ENCODE measurements at places on chromosomes 5 and 9. TPM values are rescaled to one million over a fixed set of nuclear protein-coding genes. Genes with fewer than 3 reads are reported as not detected.

The SGCD gene
- total RNA-seq, result 4.0 TPM

The C5 gene
- 4.9 TPM for total RNA-seq

The RETREG1 gene
- 11.6 TPM for total RNA-seq

The RGS7BP gene
- 2.0 TPM for total RNA-seq

The TPPP gene
- 3.6 TPM for total RNA-seq

The FCN1 gene
- not detected for total RNA-seq

The RPS14 gene
- 2,469 TPM for total RNA-seq

DNA sequence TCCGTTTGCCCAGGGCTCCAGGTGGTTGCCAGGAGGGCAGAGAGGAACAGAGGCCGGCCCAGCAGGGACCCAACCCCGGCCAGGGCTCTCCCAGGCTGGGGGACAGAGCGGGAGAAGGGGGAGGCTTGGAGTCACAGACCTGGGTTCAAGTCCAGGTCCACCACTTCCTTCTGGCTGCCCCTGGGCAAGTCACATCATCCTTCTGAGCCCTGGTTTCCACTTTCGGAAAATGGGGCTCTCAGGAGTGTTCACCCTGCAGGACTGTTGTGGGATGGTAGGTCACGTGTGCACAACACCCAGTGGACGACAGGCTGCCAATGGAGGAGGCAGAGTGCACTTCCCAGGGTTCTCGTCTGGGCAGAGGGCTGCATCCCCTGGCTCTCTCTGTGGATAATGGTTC is 245.4 kb downstream of the PBX3 start:
- no peaks in the 10 kb centered on the region for H3K36me3 ChIP-seq
- H3K4me1 ChIP-seq, result no peaks in the 10 kb centered on the region
- H3K27ac ChIP-seq, result no peak overlapping the region
- H3K27me3 ChIP-seq, result peaks cover 13% of the 10 kb centered on the region

- H3K27me3 ChIP-seq, result no peaks in the 10 kb centered on the region
- no peak for DNase-seq
- H3K4me3 ChIP-seq, result no peak overlapping the region
- H3K36me3 ChIP-seq, result peaks cover 10% of the 10 kb centered on the region
These were observed 23.7 kb upstream of the GOLGA1 start for GRCh38 chr9:124964604-124965003.

DNA sequence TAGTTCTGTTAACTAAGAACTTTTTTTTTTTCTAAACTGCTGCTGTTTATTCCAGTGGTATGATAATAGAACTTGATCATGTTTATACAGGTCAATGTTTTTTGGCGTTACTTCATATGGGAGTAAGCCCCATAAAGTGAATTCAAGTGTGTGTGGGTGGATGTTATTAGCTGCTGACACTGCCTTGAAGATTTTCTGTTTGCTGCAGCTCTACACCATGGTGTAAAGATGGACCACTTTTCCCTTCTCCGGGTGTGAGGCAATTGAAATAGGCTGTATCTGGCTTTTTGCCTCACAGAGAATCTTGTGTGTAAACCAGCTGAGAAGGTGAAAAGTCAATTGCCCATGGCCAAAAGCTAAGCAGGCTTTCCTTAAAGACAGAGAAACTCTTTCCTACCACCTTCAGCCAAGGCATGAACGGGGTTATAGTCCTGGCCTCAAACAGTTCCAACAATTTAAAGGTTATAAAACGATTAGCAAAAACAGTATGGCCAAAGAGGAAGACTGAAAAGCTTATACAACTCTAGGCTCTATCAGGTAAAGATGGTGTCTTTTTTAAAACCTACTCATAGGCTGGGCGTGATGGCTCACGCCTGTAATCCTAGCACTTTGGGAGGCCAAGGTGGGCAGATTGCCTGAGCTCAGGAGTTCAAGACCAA is 33.9 kb upstream of the ABCA1 start:
- no peak for DNase-seq
- H3K27ac ChIP-seq, result peak overlapping the region; percentile 19
- H3K27me3 ChIP-seq, result no peaks in the 10 kb centered on the region
- peaks cover 8% of the 10 kb centered on the region for H3K4me1 ChIP-seq
- H3K36me3 ChIP-seq, result no peaks in the 10 kb centered on the region

DNA sequence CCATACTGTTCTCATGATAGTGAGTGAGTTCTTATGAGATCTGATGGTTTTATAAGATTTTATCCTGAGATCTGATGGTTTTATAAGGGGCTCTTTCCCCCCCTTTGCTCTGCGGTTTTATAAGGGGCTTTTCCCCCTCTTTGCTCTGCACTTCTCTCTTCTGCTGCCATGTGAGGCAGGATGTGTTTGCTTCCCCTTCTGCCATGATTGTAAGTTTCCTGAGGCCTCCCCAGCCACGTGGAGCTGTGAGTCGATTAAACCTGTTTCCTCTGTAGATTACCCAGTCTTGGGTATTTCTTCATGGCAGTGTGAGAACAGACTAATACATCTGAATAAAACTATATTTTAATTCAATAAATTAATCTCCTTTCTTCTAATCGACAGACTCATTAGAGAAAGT is 64.9 kb upstream of the ZSWIM6 start:
- DNase-seq, result no peak
- H3K4me1 ChIP-seq, result peaks cover 6% of the 10 kb centered on the region
- no peak overlapping the region for H3K4me3 ChIP-seq
- H3K27me3 ChIP-seq, result peaks cover 5% of the 10 kb centered on the region

GRCh38 chr5:72268753-72269410 is 51.2 kb downstream of the MRPS27 start:
- H3K36me3 ChIP-seq, result peaks cover 23% of the 10 kb centered on the region
- no peak overlapping the region for H3K4me3 ChIP-seq
- H3K27ac ChIP-seq, result no peak overlapping the region
- DNase-seq, result no peak
- H3K4me1 ChIP-seq, result no peaks in the 10 kb centered on the region

GRCh38 chr5:6392561-6392960 is 14.2 kb upstream of the MED10 start:
- H3K4me1 ChIP-seq, result no peaks in the 10 kb centered on the region
- H3K4me3 ChIP-seq, result no peak overlapping the region
- DNase-seq, result peak; percentile 27
- peaks cover 41% of the 10 kb centered on the region for H3K27me3 ChIP-seq
- no peaks in the 10 kb centered on the region for H3K36me3 ChIP-seq

DNA sequence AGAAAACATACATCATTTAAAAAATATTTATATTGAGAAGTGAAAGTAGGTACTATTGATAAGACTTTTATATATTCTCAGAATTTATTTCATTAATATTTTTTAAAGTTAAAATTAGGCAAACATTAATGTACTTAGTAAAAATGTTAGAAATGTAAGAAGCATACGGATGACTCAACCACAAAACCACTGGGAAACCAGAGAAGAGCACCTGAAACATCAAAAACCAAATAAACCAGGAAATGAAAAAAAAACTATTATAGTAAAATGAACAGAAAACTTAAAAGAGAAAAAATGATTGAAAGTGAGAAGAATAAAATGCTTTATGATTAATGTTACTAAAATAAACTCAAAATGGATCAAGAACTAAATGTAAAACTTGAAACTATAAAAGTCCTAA is 233.2 kb upstream of the DAB2 start:
- H3K36me3 ChIP-seq, result no peaks in the 10 kb centered on the region
- no peak overlapping the region for H3K27ac ChIP-seq
- no peaks in the 10 kb centered on the region for H3K27me3 ChIP-seq
- H3K4me1 ChIP-seq, result peaks cover 12% of the 10 kb centered on the region
- DNase-seq, result no peak
- no peak overlapping the region for H3K4me3 ChIP-seq

- no peak overlapping the region for H3K27ac ChIP-seq
- H3K4me1 ChIP-seq, result peaks cover 23% of the 10 kb centered on the region
- H3K4me3 ChIP-seq, result no peak overlapping the region
- no peaks in the 10 kb centered on the region for H3K27me3 ChIP-seq
- no peak for DNase-seq
- H3K36me3 ChIP-seq, result peaks cover 3% of the 10 kb centered on the region
These were observed 5.0 kb downstream of the P4HA2 start for GRCh38 chr5:132222649-132223038.

- no peak overlapping the region for H3K4me3 ChIP-seq
- H3K36me3 ChIP-seq, result peaks cover 38% of the 10 kb centered on the region
- H3K27me3 ChIP-seq, result no peaks in the 10 kb centered on the region
- no peaks in the 10 kb centered on the region for H3K4me1 ChIP-seq
These were observed 27.6 kb downstream of the LEAP2 start for GRCh38 chr5:132901036-132901435.

DNA sequence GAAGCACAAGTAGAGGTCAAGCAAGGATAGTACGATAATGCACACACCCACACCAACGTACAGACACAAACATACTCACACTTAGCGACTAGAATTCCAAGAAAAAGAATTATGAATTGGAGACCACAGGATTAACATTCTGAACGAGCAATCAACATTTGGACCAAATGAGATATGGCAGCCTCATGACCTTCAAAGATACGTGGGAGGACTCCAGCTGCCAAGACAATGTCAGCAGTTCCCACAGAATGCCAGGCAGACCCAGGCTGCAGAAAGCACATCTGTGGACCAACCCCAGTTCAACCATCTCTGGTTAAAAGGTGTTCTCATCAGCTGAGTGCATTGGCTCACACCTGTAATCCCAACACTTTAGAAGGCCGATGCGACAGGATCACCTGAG is 187.6 kb upstream of the GRAMD2B start:
- H3K4me1 ChIP-seq, result peaks cover 14% of the 10 kb centered on the region
- no peak overlapping the region for H3K27ac ChIP-seq
- H3K4me3 ChIP-seq, result no peak overlapping the region
- no peak for DNase-seq
- H3K27me3 ChIP-seq, result peaks cover 3% of the 10 kb centered on the region
- H3K36me3 ChIP-seq, result no peaks in the 10 kb centered on the region

GRCh38 chr9:1272488-1272887 is 222.3 kb downstream of the DMRT2 start:
- no peak for DNase-seq
- H3K4me1 ChIP-seq, result peaks cover 9% of the 10 kb centered on the region
- H3K27ac ChIP-seq, result no peak overlapping the region

DNA sequence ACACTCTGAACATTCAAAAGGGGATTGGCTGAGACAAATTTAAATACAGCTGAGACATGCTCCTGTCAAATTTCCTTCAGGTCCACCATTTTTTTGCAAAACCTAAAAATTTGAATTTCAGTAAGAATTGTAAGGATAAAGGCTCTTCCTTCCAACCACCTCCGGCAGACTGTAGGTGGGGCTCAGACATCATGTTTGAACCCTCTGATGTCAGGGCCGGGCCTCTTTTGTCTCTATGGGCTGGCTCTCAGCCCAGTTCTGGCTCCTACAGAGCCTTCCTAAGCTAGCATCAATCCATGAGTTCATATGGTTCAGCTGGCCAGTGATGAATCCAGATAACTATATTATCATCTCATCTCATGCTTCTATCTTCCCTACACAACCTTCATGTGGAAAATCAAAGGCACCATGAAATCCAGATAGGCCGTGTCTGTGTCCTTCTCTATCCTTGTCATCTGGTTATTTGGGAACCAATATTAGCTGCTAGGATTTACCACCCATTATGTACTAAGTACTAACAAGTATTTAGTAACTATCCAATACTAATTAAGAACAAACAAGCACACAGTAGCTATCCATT is 44.2 kb downstream of the NIPSNAP3B start:
- H3K4me3 ChIP-seq, result no peak overlapping the region
- H3K27me3 ChIP-seq, result no peaks in the 10 kb centered on the region
- H3K4me1 ChIP-seq, result no peaks in the 10 kb centered on the region
- H3K27ac ChIP-seq, result no peak overlapping the region
- peaks cover 39% of the 10 kb centered on the region for H3K36me3 ChIP-seq

GRCh38 chr9:5971740-5972139 is 43.7 kb downstream of the RANBP6 start:
- H3K27ac ChIP-seq, result no peak overlapping the region
- no peaks in the 10 kb centered on the region for H3K4me1 ChIP-seq
- H3K36me3 ChIP-seq, result peaks cover 40% of the 10 kb centered on the region
- no peak overlapping the region for H3K4me3 ChIP-seq
- DNase-seq, result no peak
- no peaks in the 10 kb centered on the region for H3K27me3 ChIP-seq

DNA sequence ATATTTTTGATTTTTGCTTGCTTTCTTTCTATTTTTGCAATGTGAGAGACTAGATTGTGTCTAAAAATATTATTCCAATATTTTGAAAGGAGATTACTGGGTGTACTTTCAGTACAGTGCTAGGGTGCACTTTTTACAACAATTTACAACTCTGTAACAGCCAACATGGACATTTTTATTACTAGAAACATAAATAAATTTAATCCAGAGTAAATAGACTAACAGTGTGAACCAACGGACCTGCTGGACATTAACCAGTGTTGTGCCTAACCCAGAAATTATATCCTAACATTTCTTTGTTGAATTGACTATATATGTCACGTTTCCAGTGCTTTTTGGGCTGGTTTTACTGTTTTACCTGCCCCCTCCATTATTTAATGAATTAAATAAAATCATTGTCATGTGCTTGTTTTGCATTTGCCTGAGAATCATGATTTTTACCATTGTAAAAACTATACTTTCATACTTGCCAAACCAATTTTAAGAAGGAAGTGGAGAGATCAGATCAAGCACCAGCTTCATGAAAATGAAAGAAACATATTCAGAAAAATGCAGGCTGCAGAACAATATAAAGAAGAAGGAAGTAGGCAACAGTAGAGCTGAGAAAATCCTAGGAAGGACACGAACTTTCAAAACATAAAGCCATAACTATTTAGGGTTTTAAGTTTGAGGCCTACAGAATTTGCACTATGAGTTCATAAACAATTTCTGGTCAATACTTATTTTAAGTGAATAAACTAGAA is 400.8 kb upstream of the PIK3R1 start:
- H3K4me3 ChIP-seq, result no peak overlapping the region
- no peak overlapping the region for H3K27ac ChIP-seq
- no peaks in the 10 kb centered on the region for H3K36me3 ChIP-seq
- H3K27me3 ChIP-seq, result no peaks in the 10 kb centered on the region
- DNase-seq, result no peak

DNA sequence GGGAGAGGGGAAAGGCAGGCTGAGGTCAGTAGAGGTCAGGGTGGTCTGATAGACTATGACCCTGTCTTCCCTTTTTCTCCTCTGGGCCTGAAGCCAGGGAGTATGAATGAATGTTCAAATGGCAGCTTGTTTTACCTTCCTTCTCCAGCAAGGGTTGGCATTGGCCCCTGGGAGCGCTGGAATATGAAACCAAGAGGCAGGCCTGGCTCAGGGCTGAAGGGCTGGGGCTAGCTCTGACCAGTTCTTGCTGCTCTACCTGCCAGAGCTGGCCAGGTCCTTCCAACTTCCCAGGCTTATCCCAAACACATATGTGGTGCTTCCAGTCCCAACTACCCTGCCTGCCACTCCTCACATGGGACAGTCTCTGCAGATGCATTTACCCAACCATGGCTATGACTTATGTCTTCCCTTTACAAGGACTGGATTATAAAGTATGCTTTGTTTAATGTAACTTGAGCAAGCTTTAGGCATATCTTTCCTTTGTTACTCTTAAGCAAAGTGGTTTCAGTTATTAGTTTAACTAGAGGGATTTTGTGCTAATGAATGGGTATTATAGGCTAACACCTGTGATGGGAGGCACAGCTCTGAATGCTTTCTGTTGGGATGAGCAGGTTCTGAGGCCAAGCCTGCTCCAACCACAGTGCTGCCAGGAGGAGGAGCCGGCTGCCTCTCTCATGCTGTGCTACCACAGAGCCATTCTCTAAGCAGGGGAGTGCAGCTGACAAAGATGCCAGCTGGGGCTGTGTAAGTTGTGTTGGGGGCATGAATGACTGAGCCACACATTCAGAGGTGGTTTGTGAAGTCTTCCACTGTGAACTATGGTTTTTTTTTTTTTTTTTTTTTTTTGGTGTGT is 6.1 kb downstream of the CCNI2 start:
- H3K4me3 ChIP-seq, result no peak overlapping the region
- H3K27ac ChIP-seq, result no peak overlapping the region
- no peak for DNase-seq
- H3K36me3 ChIP-seq, result no peaks in the 10 kb centered on the region
- H3K4me1 ChIP-seq, result no peaks in the 10 kb centered on the region

GRCh38 chr5:126780165-126780827 is 3.4 kb downstream of the LMNB1 start:
- peak overlapping the region; percentile 30 for H3K27ac ChIP-seq
- H3K36me3 ChIP-seq, result peaks cover 9% of the 10 kb centered on the region
- no peak for DNase-seq
- no peaks in the 10 kb centered on the region for H3K27me3 ChIP-seq
- peak overlapping the region; percentile 92 for H3K4me3 ChIP-seq
- peaks cover 17% of the 10 kb centered on the region for H3K4me1 ChIP-seq
